Renal cortical epithelial cell (primary cell): ENCODE measurements at places on chromosomes 11 and 22.

- DNase-seq = no peak
These were observed 169.8 kb downstream of the SPON1 start for GRCh38 chr11:14132312-14132711.

- DNase-seq = peak; percentile 23
These were observed 369 bp downstream of the XRRA1 start for GRCh38 chr11:74948546-74948897.

- peak; percentile 46 for DNase-seq
These were observed 61.8 kb upstream of the CRYBB3 start for GRCh38 chr22:25137577-25138525.

GRCh38 chr22:43411040-43411868, 560 bp upstream of the MPPED1 start:
- no peak for DNase-seq

DNA sequence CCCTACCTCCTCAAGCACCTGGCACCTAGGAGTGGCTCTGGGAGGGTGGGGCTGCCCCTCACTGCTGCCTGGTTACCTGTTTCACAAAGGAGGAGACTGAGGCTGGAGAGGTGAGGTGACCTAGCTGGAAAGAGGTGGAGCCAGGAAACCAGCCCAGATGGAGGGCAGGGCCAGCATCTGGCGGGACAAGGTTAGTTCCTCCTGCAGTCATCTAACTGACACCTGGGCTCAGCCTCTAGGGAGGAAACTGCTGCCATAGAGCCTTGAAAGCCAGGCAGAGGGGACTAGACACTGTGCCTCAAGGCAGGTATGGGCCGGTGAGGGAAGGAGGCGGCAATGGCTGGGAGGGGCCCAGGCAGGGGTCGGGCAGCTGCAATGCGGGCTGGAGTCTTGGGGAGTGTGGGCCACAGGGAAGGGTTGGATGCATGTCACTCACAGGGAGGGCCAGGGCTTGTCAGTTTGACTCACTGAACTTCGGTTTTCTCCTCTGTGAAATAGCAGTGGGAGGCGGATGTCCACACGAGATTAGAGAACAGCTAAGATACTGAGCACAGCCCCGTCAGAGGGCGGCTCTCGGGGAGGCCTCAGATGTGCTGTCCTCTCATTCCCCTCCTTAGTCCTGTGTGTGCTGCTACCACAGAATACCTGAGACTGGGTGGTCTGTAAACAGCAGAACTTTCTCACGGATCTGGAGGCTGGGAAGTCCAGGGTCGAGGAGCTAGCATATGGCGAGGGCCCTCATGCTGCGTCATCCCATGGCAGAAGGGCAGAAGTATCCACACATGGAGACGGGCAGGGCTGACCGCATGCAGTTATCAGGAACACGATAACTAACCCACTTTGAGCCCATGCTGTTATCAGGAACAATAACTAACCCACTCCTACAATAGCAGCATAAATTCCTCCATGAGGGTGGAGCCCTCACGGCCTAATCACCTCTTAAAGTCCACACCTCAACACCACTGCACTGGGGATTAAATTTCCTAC, 16.1 kb downstream of the MGAT3 start:
- no peak for DNase-seq
